ENCODE measurements at places on chromosomes 12 and 14.

DNA sequence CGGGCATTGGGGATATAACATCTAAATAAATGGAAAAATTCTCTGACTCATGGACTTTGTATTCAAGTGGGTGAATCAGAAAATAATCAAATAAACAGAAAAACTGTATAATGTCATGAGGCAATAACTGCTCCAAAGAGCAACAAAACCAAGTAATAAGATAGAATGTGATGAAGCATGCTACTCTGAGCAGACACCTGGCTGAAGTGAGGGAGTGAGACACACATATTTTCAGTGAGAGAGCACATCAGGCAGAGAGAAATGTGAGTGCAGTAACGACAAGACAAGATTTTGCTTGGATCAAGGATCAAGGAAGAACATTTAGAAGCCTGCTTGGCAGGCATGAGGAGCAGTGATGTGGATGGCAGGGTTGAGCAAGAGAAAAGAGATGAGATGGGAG lies 75.8 kb upstream of the CCDC91 start:
- no peak for DNase-seq

GRCh38 chr14:91870001-91870400 lies 2.7 kb upstream of the TC2N start:
- DNase-seq, result peak; percentile 36

GRCh38 chr12:95646781-95647190 lies 95.5 kb upstream of the USP44 start:
- no peak for DNase-seq

GRCh38 chr14:90003526-90004307 lies 48.0 kb downstream of the TDP1 start:
- DNase-seq, result no peak

- DNase-seq, result no peak
Measured at GRCh38 chr14:38233218-38233617, 22.7 kb downstream of the CLEC14A start.

GRCh38 chr14:89747126-89747525 lies 207.4 kb downstream of the EFCAB11 start:
- DNase-seq, result no peak

DNA sequence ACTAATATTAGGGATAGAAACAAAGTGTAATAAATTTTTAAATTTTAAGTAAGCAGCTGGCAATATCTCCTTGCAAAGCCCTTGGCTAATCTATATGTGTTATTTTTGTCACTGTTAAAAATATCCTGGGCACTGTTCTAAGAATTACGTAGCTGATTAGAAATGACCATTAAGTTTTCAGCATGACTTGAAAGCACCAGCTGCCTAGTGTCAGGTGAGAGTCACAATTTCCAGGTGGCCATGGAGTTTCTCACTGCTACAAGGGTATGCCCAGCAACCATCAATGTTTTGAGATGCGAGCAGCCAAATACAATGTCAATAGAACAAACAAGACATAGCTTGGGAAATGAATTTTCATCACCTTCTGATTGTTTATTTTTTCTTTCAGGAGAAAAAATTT lies 23.3 kb upstream of the GYS2 start:
- no peak for DNase-seq

GRCh38 chr12:120537856-120538220 lies 3.7 kb downstream of the RNF10 start:
- no peak for DNase-seq

- no peak for DNase-seq
Measured at GRCh38 chr14:74637178-74637550, 25.1 kb upstream of the LTBP2 start.

DNA sequence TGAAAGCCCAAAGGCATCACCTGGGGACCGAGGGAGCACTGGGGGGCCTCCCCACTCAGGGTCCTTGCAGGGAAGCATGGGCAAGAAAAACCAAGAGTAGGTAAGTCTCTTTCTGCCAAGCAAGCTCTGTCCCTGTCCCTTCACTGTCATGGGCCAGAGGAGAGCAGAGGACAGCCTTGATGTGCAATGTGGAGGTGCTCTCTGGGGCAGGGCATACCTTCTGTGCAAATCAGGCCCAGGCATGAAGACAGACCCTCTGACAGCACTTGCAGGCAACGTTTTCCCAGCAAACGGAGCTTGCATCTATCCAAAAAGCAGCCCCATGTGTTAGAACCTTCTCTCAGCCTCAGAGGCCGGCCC lies 192.5 kb upstream of the PWP1 start:
- no peak for DNase-seq

- DNase-seq, result no peak
Measured at GRCh38 chr12:94621662-94622359, 28.5 kb downstream of the TMCC3 start.

DNA sequence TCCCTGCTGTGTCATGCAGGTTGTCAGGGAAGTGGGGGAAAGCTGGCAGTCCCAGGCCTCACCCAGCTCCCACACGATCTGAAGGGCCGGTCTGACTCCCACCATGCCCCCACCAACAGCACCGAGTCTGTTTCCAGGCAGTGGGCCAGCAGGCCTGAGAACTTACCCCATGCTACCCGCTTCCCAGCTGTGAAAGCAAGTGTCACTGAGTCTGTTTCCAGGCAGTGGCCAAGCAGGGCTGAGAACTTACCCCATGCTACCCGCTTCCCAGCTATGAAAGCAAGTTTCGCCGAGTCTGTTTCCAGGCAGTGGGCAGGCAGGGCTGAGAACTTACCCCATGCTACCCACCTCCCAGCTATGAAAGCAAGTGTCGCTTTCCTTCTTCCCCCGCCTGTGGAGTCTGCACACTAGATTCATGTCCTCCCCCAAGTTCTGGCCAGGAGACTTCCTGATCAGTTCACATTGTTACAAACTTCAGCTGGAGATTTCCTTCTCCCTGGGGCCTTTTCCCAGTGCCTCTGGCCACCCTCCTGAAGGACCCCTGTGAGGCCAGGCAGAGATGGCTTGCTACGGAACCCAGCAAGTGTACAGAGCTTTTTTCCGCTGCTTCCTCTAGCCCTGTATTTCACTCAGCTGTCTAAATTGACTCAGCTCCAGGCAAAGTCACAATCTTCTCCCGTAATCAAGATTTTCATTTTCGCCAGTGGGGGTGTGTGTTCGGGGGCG lies 435.4 kb downstream of the TMTC2 start:
- no peak for DNase-seq

- no peak for DNase-seq
Measured at GRCh38 chr12:92445253-92446082, 257.3 kb upstream of the PLEKHG7 start.

DNA sequence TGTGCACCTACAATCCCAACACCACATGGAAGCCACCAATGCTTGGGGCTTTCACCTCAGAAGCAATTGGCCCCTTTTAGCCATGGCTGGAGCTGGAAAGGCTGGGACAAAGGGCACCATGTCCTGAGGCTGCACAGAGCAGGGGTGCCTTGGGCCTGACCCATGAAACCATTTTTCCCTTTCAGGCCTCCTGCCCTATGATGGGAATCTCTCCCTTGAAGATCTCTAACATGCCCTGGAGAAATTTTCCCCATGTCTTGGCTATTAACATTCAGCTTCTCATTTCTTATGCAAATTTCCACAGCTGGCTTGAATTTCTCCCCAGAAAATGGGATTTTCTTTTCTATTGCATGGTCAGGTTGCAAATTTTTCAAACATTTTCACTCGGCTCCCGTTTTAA lies 823.6 kb downstream of the GALC start:
- DNase-seq, result no peak

GRCh38 chr12:30979371-30980259 lies 53.1 kb downstream of the TSPAN11 start:
- no peak for DNase-seq

DNA sequence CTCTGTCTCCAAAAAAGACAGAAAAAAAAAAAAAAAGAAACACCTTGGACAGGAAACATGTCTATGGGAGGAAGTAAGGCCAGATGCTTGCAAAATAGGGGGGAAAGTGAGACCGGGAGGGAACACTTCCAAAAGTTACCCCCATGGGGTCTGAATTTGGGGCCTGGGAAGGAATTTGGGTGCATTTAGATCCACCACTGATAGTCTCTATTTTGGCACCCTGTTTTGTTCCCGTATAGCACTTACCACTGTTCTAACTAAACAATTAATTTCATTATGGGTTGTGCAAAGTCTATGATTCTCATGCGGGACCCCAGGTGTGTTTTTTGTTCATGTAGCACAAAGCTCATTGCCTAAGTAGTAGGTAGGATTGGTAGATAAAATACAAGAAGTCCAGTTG lies 1.4 kb upstream of the MLEC start:
- DNase-seq, result no peak

- DNase-seq, result no peak
Measured at GRCh38 chr12:85626784-85627171, 209.4 kb downstream of the RASSF9 start.

DNA sequence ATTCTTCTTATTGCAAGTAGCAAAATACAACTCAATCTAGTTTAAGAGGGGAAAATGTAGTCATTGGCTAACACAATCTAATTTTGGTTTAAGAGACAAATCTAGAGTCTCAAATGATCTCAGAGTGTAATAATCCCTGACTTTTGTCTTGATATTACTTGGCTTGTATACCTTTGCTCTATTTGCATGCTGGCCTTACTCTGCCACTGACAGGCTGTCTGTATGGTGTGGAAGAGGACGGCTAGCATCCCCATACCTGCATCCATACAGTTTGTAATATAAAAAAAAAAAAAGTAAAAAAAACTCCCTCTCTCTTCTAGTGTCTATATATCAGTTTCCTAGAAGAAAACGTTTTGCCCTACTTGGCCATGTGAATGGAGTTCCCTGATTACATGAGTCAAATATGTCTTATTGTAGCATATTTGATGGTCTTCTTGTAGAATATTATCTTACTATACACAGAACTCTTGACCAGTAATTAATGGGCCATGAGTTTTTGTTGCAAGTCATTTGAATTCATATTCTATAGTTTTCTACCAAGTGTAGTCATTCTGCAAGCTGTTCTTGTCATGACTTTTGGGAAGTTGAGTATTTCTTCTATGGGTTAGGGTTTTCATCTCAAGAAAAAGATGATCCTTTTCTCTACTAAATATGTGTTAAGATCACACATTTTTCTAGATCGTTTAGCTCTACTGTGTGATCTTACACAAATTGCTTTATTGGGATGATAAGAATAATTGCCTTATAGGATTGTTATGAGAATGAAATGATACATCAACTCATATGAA lies 8.2 kb downstream of the HIF1A start:
- no peak for DNase-seq

DNA sequence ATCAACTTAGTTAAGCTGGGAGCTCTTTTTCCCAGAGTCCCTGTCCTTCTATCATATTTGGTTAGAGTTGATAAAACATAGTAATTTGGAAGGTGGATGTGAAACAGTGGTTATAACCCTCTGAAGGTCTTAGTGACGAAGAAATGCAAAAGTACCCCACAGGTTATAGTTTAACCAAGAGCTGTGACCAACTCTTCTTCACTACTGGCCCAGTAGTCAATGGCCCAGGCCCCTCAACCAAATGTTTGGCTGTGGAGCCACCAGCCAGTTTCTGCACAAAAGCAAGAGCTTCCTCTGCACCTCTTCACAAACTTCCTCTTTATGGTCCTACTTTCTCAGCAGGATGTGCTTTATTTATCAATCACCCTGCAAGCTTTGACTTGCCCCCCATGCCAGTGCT lies 132.6 kb downstream of the BMP4 start:
- no peak for DNase-seq

DNA sequence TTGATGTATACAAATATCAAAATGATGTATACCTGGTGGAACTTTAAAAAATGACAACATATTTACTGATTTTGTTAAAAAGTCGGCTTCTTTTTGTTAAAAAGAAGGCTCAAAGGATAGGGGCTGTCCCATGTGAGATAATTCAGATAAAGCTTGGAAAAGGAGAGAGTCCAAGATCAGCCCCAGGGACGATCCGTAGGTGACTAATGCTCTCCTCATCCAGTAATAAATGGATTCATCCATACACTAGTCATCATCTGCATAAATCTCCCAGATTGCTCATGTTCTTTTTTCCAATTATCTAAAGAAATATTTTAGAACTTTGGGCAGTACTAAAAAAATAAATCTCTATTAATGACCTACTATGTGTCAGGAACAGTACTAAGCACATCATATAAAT lies 23.4 kb upstream of the FSCB start:
- no peak for DNase-seq

- DNase-seq, result no peak
Measured at GRCh38 chr12:97572220-97572619, 109.6 kb downstream of the RMST start.

- no peak for DNase-seq
Measured at GRCh38 chr12:117125272-117125613, 26.0 kb upstream of the TESC start.

DNA sequence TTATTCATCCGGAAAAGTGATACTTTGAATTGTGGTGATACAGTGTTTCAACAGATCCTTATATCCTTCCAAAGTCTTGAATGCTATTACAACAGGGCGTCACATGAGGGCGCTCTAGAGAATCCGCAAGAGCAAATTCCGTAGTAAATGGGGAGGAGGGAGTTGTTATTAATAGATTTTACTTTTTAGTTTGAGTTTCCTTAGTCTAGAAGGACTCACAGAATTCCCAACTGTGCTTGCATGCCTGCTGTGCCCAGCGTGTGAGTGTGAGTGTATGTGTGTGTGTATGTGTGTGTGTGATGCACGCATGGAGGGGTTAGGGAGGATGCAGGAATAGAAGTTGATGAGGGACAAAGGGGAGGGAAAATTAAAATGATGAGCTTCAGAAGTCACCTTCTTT lies 375.3 kb downstream of the C12orf75 start:
- no peak for DNase-seq

Measured in stimulated activated CD8-positive, alpha-beta memory T cell treated with anti-CD3 and anti-CD28 coated beads, Interleukin-4, amount 100 ng/mL, for 4 hours (primary cell).